ENCODE measurements at places on chromosomes 2 and 18.

- DNase-seq: no peak
Observed at GRCh38 chr2:108193251-108193650, 46.5 kb upstream of the SULT1C3 start.

- DNase-seq: no peak
Observed at GRCh38 chr2:203798296-203799087, 69.1 kb upstream of the CTLA4 start.

- no peak for DNase-seq
Observed at GRCh38 chr2:70068119-70068518, 19.2 kb upstream of the PCBP1 start.

GRCh38 chr2:1613731-1614354 lies 130.5 kb downstream of the PXDN start:
- no peak for DNase-seq

DNA sequence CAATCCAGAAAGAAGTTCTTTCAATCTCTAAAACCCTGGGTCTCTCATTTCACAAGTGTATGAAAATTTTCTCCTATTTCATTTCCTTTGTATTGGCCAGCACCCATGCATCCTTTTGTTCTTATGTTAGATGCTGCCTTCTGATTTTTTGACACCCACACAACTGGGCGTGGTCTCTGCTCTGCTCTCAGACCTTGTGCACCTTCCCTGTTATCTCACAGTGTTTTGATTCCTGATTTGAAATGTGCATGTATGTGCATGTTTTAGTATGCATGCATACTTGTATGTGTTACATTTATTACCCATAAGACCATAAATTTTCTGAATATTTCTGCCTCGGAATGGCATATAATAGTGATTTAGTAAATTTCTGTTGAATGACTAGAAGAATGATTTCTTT lies 152.2 kb downstream of the CTNNA2 start:
- no peak for DNase-seq

GRCh38 chr2:106336737-106337136 lies 131.5 kb downstream of the RGPD3 start:
- DNase-seq: no peak

DNA sequence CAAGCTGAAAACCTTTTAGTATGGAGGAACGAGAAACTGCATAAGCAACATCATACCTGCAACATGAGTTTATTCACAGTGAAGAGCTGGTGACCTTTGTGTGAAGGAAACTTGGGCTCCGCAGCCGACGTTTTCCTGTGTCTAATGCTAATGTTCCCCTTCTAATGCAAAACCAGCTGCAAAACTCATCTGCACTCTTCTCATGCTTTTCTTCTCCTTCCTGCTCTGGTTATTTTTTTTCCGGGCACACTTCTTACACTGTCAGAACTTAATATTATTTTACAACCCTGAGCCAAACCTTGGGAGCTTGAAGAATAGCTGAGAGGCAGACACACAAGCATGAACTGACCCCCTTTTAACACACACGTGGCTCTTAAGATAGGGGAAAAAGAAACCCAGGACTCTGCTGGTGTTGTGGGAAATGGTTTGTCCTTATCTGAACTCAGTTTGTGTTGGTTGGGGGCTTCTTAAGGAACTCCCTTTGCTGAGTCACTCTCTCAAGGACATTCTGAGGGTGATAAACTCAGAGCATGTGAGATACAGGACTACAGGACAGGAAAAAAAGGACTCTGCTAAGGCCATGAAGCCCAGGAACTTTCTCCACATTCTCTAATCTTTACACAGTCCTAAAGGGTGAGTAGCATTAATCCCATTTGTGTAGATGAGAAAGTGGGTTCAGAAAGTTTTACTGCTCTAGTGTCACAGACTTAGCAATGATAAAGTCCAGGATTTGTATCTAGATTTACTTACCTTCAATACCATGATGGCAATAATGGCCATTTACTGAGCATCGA lies 439.3 kb upstream of the TRIB2 start:
- DNase-seq: peak; percentile 59

DNA sequence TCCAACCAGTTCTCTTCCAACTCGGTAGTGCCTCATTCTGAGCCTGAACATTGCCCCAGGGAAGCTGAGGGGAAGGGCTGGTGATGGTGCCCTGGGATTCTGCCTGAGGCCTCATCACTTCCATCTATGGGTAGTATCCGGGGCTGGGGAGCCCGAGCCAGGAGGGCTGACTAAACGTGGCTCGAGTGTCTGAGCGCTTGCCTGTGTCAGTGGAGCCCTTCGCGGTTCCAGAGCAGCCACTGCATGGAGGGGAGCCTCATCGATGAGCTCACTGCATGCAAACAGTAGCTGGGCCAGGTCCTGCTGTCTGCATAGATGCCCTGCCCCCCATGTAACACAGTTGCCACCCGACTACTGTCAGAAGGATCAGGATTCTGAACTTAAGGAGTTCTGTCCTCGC lies 129.3 kb downstream of the GLI2 start:
- DNase-seq: no peak

DNA sequence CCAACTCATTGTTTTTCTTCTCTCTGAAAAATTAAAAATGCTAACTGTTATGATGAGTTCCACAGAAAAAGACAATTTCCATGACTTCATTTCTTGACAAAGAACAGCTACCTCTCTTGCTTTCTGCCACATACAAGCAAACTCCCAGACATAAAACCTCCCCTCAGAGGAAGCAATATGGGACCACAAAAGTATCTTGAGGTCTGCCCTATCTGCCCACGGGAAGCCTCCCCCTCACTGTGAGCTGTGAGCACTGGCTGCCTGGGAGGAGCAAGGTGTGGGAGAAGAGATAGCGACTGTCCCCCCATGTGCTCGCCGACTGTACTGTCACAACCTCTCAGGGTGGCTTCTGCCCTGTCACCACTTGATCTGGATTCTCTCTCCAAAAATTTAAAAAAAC lies 69.7 kb upstream of the NRP2 start:
- peak; percentile 73 for DNase-seq

DNA sequence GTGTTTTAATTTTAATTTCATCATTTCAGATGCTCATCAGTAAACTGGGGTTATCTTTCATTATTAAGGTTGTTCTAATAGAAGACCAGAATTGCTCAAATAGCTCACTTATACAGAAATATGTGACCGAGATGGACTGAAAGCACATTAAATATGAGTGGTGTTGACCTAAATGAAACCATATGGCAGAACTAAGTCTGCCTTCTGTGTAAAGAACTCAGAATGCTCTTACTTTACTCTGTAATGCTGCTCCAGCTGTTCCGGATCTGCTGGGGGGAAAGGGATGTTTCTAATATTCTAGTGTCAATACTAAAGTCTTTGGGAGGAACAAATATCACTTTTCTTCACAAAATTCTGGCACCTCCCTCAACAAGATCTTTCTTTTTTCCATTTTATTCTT lies 131.0 kb downstream of the DPP4 start:
- no peak for DNase-seq

DNA sequence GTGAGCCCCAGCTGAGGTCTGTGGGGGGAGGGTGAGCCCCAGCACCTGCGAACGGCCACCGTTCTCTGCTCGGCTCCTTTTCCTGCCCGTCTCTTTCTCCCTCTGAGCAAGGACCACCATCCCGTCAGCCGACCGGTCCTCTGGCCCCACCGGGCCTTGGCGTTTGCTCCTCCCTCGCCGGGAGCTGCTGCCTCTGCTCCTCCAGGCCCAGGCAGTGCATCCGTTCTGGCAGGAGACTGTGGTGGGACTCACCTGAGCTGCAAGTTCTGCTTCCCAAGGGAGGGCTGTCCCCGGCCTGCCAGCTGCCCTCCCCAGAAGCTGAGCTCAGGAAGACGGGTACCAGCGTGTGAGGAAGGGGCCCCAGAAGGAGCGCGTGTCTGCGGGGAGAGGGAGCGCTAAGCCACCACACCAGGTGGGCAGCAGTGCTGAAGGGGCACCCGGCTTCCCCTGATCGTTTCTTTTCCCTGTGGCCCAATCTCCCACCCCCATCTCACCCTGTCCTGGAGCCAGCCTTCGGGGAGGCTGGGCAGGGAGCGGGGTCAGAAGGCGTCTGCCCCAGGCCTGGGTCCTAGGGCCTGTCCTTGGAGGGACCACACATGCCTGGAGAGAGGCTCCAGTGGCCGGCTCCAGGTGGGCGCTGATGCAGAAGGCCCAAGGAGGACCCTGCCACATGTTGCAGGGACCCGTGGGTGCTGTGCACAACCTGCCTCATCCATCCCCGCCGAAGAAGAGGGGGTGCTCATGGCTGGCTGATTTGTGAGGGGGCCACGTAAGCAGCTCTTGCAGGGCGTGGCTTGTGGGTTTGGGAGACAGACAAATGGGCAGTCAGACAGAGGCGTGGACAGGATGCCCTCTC lies 2.5 kb upstream of the RTP5 start:
- no peak for DNase-seq

GRCh38 chr2:217937446-217937845 lies 65.3 kb downstream of the TNS1 start:
- DNase-seq: peak; percentile 14

- no peak for DNase-seq
Observed at GRCh38 chr2:205705511-205706349, 23.4 kb downstream of the NRP2 start.

DNA sequence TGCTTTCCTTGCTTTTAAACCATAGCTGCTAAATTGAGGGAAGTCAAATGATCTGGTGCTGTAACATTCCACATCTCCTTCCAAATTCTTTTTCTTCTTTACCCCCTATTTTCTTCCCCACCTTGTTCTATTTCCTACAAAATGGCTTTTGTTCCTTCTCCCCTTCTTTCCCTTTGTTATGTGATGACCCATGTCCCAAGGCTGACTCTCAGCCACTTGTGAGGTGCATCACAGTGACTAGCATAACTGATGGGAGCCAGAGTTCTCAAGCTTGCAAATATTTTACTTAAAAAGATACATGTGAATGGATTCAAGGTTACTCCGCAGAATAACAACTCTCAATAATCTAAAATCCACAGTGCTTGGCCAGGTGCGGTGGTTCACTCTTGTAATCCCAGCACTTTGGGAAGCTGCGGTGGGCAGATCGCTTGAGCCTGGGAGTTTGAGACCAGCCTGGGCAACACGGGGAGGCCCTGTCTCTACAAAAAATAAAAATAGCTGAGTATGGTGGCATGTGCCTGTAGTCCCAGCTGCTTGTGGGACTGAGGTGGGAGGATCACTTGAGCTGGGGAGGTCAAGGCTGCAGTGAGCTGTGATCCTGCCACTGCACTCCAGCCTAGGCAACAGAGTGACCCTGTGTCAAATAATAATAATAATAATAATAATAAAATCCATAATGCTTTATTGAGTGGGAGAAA lies 100.1 kb upstream of the CERS6 start:
- DNase-seq: no peak

GRCh38 chr2:29372185-29372584 lies 257.0 kb downstream of the CLIP4 start:
- DNase-seq: no peak

DNA sequence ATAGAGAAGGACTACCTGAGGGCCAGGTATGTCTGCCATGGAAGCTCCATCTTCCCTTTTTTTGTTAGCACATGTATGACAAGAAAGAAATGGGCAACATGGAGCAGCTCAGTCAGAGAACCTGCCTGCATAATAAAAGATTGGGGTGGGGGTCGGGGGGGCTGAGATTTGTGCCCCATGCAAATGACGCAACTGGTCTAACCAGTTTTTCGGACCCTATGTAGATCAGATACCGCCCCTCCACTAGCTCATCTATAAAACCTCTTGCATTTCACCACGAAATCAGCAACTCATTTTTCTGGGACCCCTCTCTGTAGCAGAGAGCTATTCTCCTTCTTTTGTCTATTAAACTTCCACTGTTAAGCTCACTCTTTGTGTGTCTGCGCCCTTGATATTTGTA lies 657.2 kb downstream of the ERBB4 start:
- DNase-seq: no peak

GRCh38 chr2:161241894-161242293 lies 66.3 kb upstream of the PSMD14 start:
- DNase-seq: no peak

GRCh38 chr2:144402251-144402650 lies 117.7 kb downstream of the ZEB2 start:
- peak; percentile 29 for DNase-seq

DNA sequence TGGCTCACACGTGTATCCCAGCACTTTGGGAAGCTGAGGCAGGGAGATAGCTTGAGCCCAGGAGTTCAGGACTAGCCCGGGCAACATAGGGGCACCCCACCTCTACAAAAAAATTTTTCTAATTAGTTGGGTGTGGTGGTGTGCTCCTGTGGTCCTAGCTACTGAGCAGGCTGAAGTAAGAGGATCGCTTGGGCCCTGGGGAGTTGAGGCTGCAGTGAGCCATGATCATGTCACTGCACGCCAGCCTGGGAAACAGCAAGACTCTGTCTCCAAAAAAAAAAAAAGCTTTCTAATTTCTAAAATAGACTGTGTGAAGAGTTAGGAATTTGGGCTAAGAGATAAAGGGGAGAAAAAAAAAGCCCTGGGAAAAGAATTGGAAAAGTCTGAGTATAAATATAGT lies 51.9 kb upstream of the NAB1 start:
- no peak for DNase-seq

DNA sequence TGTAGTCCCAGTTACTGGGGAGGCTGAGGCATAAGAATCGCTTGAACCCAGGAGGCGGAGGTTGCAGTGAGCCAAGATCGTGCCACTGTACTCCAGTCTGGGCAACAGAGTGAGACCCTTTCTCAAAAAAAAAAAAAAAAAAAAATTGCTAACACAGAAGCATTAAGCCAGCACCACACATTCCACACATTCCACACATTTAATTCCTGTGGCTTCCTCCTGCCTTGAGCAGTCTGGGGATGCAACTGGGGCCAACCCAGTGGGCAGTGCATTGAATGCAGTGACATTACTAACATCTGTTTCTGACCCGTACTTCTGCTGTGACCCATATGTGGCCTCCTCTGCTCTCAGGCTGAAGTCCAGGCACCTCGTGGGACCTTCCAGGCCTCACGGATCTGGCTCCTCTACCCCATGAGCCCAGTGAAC lies 107.0 kb downstream of the BCL2L11 start:
- no peak for DNase-seq

All from common myeloid progenitor, CD34-positive (primary cell).